ENCODE measurements at places on chromosomes 16 and 17. TPM values are rescaled to one million over a fixed set of nuclear protein-coding genes. Genes with fewer than 3 reads are reported as not detected.

Gene PYY
- total RNA-seq = 0.08 TPM

Gene SPATA22
- not detected for total RNA-seq

Gene HSF5
- total RNA-seq = not detected

Gene HES7
- 5.4 TPM for total RNA-seq

Gene TMEM238L
- not detected for total RNA-seq

Gene CDH1
- 4.0 TPM for total RNA-seq

Gene FAM234A
- total RNA-seq = 49.1 TPM

Gene RASD1
- 4.9 TPM for total RNA-seq

Gene CES5A
- total RNA-seq = not detected

Gene STH
- not detected for total RNA-seq

Gene KRTAP1-1
- total RNA-seq = not detected

Gene CMTM1
- 1.6 TPM for total RNA-seq

Gene CMTM2
- not detected for total RNA-seq

Gene NHLRC4
- 0.18 TPM for total RNA-seq

Gene DNAI2
- total RNA-seq = not detected

Gene HCRT
- total RNA-seq = not detected

Gene FGF11
- total RNA-seq = 0.85 TPM

Gene CNOT1
- 107 TPM for total RNA-seq

Gene TNK1
- total RNA-seq = 1.3 TPM

Gene HSPB9
- not detected for total RNA-seq

Gene THRA
- 35.9 TPM for total RNA-seq

Gene HLF
- total RNA-seq = 0.07 TPM

Gene SEPTIN1
- 2.2 TPM for total RNA-seq

Gene KRT33B
- total RNA-seq = not detected

Gene TBX6
- 0.31 TPM for total RNA-seq

Gene CACNG5
- total RNA-seq = not detected

Gene FNDC8
- 0.07 TPM for total RNA-seq

Gene PRAC1
- total RNA-seq = not detected

Gene TMEM114
- total RNA-seq = not detected

Gene SPATA32
- total RNA-seq = 0.15 TPM

Gene MT1H
- total RNA-seq = not detected

Gene CES1
- 34.8 TPM for total RNA-seq

Gene ITGAL
- total RNA-seq = 0.07 TPM

Data from A549 treated with AZD2906 at 1 μM for 4 hours (cell line).